Heart left ventricle (tissue), 16 donors: ENCODE measurements at places on chromosomes 1 and 21. TPM values are rescaled to one million over a fixed set of nuclear protein-coding genes. Genes with fewer than 3 reads are reported as not detected.
A peak's percentile ranks its signal among the peaks of the same experiment; 100 is the strongest.

GRCh38 chr1:101239095-101240040 is 2.5 kb downstream of the S1PR1 start:
- H3K36me3 ChIP-seq: no peaks in the 10 kb centered on the region
- no peaks in the 10 kb centered on the region for H3K4me1 ChIP-seq
- DNase-seq: peak; percentile 32
- peak overlapping the region; percentile 79 for H3K4me3 ChIP-seq
- H3K27me3 ChIP-seq: no peaks in the 10 kb centered on the region

TNFRSF18 gene
- total RNA-seq: not detected

GRCh38 chr21:35119501-35120047 is 70.5 kb upstream of the RUNX1 start:
- no peak for DNase-seq
- H3K27me3 ChIP-seq: peaks cover 29% of the 10 kb centered on the region
- no peak overlapping the region for H3K4me3 ChIP-seq

TRIM45 gene
- total RNA-seq: 9.0 TPM

SPATA46 gene
- not detected for total RNA-seq

FAM167B gene
- total RNA-seq: 2.8 TPM

DNA sequence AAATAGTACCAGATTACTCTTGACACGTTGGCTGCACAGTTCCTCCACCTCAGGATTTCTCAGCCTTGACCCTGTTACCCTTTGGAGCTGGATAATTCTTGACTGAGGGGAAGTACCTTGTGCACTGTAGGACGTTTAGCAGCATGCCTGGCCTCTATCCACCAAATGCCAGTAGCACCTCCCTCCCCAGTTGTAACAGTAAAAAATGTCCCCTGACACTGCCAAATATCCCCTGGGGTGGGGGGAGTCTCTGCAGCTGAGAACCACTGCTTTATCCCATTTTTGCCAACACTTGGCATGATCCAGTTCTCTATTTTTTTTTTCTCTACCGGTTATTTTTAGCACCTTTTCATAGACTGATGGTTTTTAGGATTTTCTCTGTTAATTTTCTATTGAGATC is 34.0 kb downstream of the C1orf198 start:
- no peak for DNase-seq
- H3K36me3 ChIP-seq: no peaks in the 10 kb centered on the region
- H3K27me3 ChIP-seq: no peaks in the 10 kb centered on the region
- H3K4me3 ChIP-seq: no peak overlapping the region
- H3K4me1 ChIP-seq: peaks cover 12% of the 10 kb centered on the region

DNA sequence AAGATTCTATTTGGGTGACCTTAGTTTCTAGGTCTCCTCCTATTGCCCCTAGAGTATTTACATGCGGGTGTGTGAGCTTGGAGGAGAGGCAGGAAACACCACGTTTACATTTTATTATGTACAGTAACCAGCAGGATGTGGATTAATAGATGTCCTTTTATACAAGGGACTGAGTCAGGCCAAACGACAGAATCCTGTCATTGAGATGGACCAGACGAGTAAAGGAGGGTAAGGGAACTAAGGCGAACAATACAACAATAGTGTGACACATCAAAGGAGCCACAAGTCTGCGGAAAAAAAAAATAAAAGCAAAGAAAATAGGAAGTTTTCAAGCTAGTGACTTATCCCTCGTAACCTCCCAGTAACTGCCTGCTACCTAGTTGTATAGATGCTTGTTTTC is 151.1 kb downstream of the GABPA start:
- no peaks in the 10 kb centered on the region for H3K27me3 ChIP-seq
- no peak for DNase-seq
- H3K27ac ChIP-seq: no peak overlapping the region
- peaks cover 18% of the 10 kb centered on the region for H3K36me3 ChIP-seq
